Left ventricle myocardium inferior (tissue), 1 donor: ENCODE measurements at places on chromosomes 3 and 15. TPM values are rescaled to one million over a fixed set of nuclear protein-coding genes. Genes with fewer than 3 reads are reported as not detected.

SERINC4 gene
- total RNA-seq, result 0.44 TPM

DNA sequence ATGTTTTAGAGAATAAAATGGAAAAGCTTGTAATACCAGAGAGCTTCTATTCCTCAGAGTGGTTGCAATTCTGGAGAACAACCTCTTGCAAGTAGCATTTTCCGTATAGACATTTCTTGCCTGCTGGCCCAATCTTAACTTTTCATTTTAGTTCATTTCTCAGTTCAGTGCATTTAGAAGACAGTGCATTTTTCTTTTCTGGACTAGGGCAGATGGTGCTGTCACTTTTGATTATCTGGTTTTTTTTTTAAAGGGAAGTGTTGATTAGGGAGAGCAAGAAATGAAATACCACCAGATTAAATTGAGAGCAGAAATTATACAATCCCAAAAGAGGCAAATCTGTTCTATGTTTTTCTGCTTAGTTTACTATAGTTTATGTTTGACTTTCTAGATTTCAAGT is 172.7 kb downstream of the GHSR start:
- no peak for DNase-seq
- H3K27me3 ChIP-seq, result no peaks in the 10 kb centered on the region
- H3K4me1 ChIP-seq, result peaks cover 90% of the 10 kb centered on the region
- H3K27ac ChIP-seq, result peak overlapping the region; percentile 58
- peaks cover 8% of the 10 kb centered on the region for H3K36me3 ChIP-seq
- no peak overlapping the region for H3K4me3 ChIP-seq

GXYLT2 gene
- 16.2 TPM for total RNA-seq

THSD4 gene
- 95.8 TPM for total RNA-seq

GRCh38 chr3:31917303-31918005 is 63.6 kb downstream of the OSBPL10 start:
- peaks cover 22% of the 10 kb centered on the region for H3K4me1 ChIP-seq
- peak overlapping the region; percentile 42 for H3K27ac ChIP-seq
- no peaks in the 10 kb centered on the region for H3K27me3 ChIP-seq
- H3K36me3 ChIP-seq, result peaks cover 8% of the 10 kb centered on the region
- H3K4me3 ChIP-seq, result peak overlapping the region; percentile 40
- no peak for DNase-seq

- no peak overlapping the region for H3K4me3 ChIP-seq
- H3K36me3 ChIP-seq, result no peaks in the 10 kb centered on the region
- H3K27ac ChIP-seq, result no peak overlapping the region
- no peaks in the 10 kb centered on the region for H3K4me1 ChIP-seq
- DNase-seq, result no peak
Observed at GRCh38 chr3:100465892-100466777, 26.3 kb upstream of the TMEM45A start.

KIAA1143 gene
- 32.4 TPM for total RNA-seq

GRCh38 chr3:48738926-48739616 is 22.1 kb upstream of the IP6K2 start:
- no peaks in the 10 kb centered on the region for H3K36me3 ChIP-seq
- peak overlapping the region; percentile 48 for H3K4me3 ChIP-seq
- H3K27ac ChIP-seq, result peak overlapping the region; percentile 94
- no peaks in the 10 kb centered on the region for H3K27me3 ChIP-seq
- DNase-seq, result peak; percentile 71
- H3K4me1 ChIP-seq, result peaks cover 59% of the 10 kb centered on the region

DNA sequence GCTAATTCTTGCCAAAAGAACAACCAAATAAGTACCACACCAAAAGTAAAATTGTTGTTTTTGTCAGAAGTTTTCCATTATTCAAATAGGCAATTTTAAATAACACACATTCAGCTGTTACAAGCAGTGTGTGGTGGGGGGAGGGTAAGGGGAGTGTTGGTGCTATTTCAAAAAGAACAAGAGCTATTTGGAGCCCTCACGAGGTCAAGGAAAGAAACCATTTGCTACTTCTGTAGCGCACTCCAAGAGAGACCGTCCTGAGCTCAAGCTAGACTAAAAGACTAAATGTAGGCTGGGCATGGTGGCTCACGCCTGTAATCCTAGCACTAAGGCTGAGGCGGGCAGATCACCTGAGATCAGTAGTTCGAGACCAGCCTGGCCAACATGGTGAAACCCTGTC is 21.2 kb upstream of the IGF2BP2 start:
- H3K27me3 ChIP-seq, result peaks cover 17% of the 10 kb centered on the region
- no peak for DNase-seq
- H3K36me3 ChIP-seq, result no peaks in the 10 kb centered on the region
- H3K27ac ChIP-seq, result no peak overlapping the region
- no peak overlapping the region for H3K4me3 ChIP-seq

TBC1D21 gene
- total RNA-seq, result not detected

DNA sequence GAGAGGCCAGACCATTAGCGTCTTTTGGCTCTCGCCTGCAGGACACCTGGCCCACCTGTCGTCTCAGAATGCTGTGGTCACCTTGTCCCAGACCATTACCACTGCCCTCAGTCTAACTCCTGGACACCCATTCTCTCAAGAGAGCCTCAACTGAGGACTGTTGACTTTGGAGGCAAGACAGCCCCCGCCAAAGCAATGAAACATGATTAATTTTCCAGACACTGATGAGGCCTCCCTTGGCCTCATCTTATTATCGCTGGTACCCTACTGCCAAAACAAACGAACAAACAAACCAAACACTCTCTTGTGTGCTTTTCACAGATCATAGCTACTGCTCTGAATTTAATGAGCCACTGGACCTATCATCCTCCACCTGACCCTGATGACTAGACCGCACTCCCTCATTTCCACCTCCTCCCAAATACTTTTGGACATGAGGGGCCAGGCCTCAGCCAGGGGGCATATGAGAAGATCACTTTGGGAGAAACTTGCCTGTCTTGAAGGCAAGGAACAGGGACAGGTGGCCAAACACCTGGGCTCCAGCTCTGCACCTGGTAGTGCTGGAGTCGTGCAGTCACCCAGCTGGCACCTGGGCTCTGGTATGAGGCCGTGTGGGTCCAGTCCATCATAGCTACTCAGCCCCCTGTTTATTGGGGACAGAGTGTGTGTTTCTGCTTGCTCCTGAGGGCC is 27.6 kb downstream of the ALS2CL start:
- H3K36me3 ChIP-seq, result no peaks in the 10 kb centered on the region
- H3K4me1 ChIP-seq, result peaks cover 84% of the 10 kb centered on the region
- H3K4me3 ChIP-seq, result no peak overlapping the region
- H3K27me3 ChIP-seq, result no peaks in the 10 kb centered on the region

PLIN1 gene
- total RNA-seq, result 1.6 TPM

- H3K36me3 ChIP-seq, result no peaks in the 10 kb centered on the region
- no peaks in the 10 kb centered on the region for H3K4me1 ChIP-seq
- no peak overlapping the region for H3K27ac ChIP-seq
- DNase-seq, result no peak
Observed at GRCh38 chr3:155989536-155989935, 119.1 kb downstream of the GMPS start.

DUOXA2 gene
- total RNA-seq, result not detected

DNA sequence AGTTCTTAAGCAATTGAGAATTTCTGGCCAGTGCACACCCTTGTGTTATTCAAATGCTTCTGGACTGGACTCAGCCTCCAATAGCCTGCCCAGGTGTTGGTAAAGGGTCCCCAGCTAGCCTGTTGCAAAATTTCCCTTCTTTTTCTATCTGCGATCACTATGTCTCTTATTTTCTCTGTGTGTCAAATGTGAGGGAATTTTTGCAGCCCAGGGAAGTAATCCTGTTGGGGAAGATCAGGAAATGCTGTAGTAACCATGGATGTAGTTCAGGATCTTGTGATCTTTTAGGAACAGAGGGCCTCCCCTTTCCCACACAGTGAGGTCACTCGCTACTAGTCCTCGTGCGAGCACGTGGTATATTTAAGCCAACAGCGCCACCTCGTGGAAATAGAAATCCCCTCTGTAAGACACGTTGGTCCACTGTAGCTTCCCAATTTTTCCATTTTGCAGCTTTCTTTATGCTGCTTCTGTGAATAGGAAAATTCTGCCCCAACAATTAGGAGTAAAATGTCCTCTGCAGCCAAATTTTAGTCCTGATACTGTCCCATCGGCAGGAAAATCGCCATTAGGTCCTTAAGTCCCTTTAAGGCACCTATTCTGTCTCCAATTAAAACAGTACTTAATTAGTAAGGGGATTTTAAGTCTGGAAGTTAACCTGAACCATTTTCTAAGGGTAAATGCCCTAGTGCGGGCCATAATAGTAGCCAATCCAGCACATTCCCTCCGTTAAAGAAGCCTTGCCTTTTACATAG is 4.0 kb upstream of the SMCO1 start:
- H3K36me3 ChIP-seq, result no peaks in the 10 kb centered on the region
- peak; percentile 49 for DNase-seq
- H3K4me3 ChIP-seq, result no peak overlapping the region
- H3K27me3 ChIP-seq, result no peaks in the 10 kb centered on the region

ATOSA gene
- 21.8 TPM for total RNA-seq

DNA sequence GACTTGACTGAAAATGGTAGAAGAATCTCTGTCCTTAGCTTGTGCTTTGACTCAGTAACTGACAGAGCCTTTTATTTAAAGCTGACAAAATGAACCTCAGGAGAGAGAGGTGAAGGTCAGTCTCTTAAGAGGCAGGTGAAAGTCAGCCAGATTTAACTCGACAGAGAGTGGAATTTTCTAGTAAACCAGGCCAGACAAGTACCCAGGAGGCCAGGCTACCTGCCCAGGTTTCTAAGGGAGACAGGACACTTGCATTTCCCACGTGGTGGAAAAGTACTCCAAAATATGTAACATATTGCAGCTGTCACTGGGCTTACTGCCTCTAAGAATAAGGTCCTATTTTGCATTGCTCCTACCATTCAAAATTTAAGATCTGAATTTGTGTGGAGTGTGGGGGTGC is 167.9 kb downstream of the FMN1 start:
- peak; percentile 45 for DNase-seq
- H3K4me3 ChIP-seq, result no peak overlapping the region
- no peaks in the 10 kb centered on the region for H3K36me3 ChIP-seq
- no peaks in the 10 kb centered on the region for H3K27me3 ChIP-seq
- H3K27ac ChIP-seq, result peak overlapping the region; percentile 61
- peaks cover 48% of the 10 kb centered on the region for H3K4me1 ChIP-seq

- H3K27ac ChIP-seq, result no peak overlapping the region
- H3K36me3 ChIP-seq, result no peaks in the 10 kb centered on the region
Observed at GRCh38 chr15:57134071-57134605, 215.7 kb downstream of the TCF12 start.

LTF gene
- 2.7 TPM for total RNA-seq

DNA sequence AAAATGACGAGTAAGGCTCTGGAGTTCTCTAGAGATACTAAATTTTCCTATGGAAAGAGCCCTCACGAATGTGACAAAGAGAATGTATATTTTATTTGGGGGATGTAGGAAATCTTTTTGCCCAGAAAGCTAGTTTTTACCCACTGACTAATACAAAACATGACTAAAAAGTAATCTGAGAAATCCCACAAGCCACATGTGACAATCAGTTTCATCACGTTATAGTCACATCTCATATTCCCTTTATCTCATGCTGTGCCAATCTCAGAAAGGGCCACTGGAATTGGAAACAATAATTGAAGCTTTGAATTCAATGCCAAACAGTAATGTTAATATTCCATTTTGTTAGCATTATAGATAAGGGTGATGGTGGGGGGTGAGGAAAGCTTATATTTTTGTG is 509.0 kb upstream of the GOLIM4 start:
- no peaks in the 10 kb centered on the region for H3K4me1 ChIP-seq
- no peak overlapping the region for H3K27ac ChIP-seq
- no peaks in the 10 kb centered on the region for H3K36me3 ChIP-seq
- DNase-seq, result no peak

DNA sequence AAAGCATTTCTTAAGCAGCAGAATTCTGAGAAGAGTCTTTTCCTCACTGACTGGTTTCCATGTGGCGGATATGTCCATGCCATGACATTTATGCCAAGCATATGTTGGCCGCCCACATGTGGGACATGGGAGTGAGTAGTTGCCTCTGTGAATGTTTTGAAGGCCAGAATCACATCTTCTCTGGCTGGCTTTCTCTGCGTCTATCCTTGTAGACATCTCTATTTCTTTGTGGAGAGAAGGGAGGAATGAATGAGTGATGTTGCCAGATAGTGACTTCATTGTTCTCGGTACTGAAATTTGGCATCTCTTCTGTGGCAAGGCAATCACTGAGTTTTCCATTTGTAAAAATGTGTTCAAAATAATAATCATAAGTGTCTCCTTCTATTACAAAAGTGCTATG is 316.0 kb downstream of the CLSTN2 start:
- no peaks in the 10 kb centered on the region for H3K4me1 ChIP-seq
- H3K36me3 ChIP-seq, result no peaks in the 10 kb centered on the region
- H3K27ac ChIP-seq, result peak overlapping the region; percentile 60
- no peaks in the 10 kb centered on the region for H3K27me3 ChIP-seq
- no peak overlapping the region for H3K4me3 ChIP-seq

- DNase-seq, result peak; percentile 50
- H3K27me3 ChIP-seq, result no peaks in the 10 kb centered on the region
- H3K27ac ChIP-seq, result peak overlapping the region; percentile 79
Observed at GRCh38 chr3:52428151-52429005, 16.5 kb downstream of the SEMA3G start.

- no peak overlapping the region for H3K4me3 ChIP-seq
- peak; percentile 18 for DNase-seq
- peak overlapping the region; percentile 89 for H3K27ac ChIP-seq
- H3K4me1 ChIP-seq, result peaks cover 44% of the 10 kb centered on the region
- no peaks in the 10 kb centered on the region for H3K36me3 ChIP-seq
Observed at GRCh38 chr3:186366206-186366605, 4.2 kb upstream of the DGKG start.

GATM gene
- 9.3 TPM for total RNA-seq

FAM81A gene
- total RNA-seq, result 2.9 TPM

AADAC gene
- not detected for total RNA-seq
